Thymus (tissue), 14 donors: ENCODE measurements at places on chromosomes 6 and 20. TPM values are rescaled to one million over a fixed set of nuclear protein-coding genes. Genes with fewer than 3 reads are reported as not detected.

The DDR1 gene
- total RNA-seq = 39.6 TPM

GRCh38 chr6:168158213-168158979 is 79.4 kb upstream of the FRMD1 start:
- no peak for DNase-seq

The LAMP5 gene
- total RNA-seq = 0.99 TPM

GRCh38 chr6:81937296-81937937 is 184.9 kb upstream of the TENT5A start:
- DNase-seq = no peak

The GSTA4 gene
- total RNA-seq = 11.5 TPM

DNA sequence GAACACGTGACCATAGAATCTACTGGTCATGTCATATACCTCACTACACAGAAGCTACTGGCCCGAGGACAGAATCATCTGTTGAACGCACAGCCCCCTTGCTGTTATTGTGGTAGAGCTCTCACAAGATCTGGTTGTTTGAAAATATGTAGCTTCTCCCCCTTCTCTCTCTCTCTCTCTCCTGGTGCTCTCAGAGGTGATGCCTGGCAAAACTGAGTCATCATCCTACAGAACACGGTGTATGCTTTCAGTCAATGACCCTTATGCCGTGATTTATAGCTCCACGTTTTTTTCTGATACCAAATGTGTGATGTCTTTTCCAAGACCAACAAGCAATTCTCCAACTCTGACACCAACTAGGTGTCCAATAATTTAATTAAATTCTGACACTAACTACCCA is 13.0 kb upstream of the RBM24 start:
- no peak for DNase-seq

DNA sequence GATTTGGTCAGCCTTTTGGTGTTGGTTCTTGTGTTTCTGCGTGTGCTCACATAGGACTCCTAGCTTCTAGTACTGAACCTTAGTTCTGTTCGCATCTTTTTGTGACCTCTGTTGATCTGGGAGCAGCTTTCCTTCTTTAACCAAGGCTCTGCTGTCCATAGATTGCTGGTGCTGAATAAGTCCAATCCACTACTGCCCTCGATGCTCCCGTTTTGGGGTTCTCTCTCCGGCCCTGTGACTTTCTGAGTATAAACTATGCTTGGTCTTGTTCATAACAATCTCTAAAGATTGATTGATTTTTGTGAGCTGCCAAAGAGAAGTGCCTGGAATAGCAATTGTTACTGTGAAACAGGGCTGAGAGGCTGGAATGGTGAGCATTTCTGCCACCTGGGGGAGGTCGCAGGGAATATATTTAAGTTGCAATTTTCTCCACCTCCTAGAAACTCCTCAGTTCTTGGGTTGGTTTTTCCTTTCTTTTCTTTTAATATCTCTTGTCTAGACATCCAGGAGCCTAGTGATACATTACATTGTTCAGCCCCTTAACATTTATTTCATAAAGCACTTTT is 422.9 kb upstream of the CHD6 start:
- no peak for DNase-seq

DNA sequence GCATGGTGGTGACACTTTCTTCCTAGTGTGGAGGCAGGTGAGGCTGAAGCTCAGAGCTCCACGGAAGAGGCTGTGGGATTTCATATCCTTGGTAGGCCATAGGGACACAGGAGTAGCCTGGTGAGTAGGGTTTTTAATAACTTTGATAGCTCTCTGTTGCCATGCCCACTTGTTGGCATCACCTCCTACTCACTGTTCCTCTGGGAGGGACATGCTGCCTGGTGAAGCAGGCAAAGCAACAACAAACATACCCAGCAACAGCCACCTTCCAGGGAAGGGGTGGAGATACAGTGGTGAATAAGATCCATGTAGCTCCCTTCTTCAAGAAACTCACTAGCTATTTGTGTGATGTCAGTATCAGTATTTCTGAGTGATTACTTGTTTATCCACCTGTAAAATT is 285.4 kb downstream of the CLIC5 start:
- no peak for DNase-seq

- DNase-seq = no peak
These were observed 1.9 kb downstream of the DDAH2 start for GRCh38 chr6:31727034-31727716.

The RIPOR2 gene
- 48.4 TPM for total RNA-seq

GRCh38 chr6:94254689-94255088 is 835.3 kb upstream of the EPHA7 start:
- DNase-seq = no peak

DNA sequence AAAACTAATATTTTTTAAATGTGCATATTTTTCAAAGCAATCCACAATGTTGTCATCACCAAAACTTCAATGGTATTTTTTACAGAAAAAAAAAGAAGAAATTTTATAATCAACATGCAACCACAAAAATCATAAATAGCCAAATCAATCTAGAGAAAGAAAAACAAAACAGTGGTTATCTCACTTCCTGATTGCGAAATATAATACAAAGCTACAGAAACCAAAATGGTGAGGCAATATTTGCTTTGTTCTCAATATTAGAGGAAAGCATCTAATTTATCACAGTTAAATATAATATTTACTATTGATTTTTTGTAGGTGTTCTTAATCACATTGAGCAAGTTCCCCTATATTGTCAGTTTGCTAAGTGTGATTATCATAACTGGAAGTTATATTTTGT is 720.7 kb upstream of the ADGRB3 start:
- DNase-seq = no peak

The EBF4 gene
- total RNA-seq = 2.9 TPM

- DNase-seq = no peak
These were observed 11.1 kb upstream of the TXNDC5 start for GRCh38 chr6:7921632-7922092.

The KCNQ2 gene
- total RNA-seq = 0.38 TPM

The SMPD2 gene
- total RNA-seq = 14.6 TPM

DNA sequence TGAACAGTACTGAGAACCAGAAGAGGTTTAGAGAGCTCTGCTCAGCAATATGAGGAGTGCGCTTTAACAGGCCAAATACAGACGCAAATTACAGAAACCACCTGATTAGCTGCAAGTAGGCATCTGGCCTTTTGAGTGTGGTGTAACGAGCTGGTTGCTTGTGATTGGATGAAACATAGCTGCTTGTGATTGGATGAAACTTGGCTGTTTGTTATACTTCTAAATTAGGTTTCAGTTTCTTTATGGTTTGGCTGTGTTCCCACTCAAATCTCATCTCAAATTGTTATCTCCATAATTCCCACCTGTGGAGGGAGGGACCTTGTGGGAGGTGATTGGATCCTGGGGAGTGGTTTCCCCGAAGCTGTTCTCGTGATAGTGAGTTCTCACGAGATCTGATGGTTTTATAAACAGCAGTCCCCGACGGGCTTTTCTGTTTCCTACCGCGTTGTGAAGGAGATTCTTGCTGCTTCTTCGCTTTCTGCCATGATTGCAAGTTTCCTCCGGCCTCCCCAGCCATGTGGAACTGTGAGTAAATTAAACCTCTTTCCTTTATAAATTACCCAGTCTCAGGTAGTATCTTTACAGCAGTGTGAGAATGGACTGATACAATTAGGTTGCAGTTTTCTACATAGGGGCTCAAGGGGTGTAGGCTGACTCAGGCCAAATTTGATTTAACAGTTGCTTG is 655.9 kb upstream of the MAN1A1 start:
- no peak for DNase-seq

DNA sequence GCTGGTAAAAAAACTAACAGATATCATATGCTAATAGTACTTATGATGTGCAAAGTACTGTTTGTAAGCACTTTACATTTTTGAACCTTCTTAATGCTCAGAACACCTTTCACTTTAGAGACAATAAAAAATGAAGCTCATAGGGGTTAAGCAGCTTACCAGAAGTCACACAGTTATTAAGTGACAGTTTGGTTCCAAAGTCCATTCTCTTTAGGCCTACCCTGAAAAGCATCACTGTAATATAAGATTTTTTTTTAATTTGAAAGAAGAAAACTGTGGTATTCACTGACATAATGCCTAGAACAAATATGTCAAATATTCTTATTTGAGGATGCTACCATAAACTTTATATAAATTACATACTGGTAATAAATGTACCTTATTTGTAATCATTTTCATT is 127.6 kb upstream of the RUNX2 start:
- DNase-seq = no peak

DNA sequence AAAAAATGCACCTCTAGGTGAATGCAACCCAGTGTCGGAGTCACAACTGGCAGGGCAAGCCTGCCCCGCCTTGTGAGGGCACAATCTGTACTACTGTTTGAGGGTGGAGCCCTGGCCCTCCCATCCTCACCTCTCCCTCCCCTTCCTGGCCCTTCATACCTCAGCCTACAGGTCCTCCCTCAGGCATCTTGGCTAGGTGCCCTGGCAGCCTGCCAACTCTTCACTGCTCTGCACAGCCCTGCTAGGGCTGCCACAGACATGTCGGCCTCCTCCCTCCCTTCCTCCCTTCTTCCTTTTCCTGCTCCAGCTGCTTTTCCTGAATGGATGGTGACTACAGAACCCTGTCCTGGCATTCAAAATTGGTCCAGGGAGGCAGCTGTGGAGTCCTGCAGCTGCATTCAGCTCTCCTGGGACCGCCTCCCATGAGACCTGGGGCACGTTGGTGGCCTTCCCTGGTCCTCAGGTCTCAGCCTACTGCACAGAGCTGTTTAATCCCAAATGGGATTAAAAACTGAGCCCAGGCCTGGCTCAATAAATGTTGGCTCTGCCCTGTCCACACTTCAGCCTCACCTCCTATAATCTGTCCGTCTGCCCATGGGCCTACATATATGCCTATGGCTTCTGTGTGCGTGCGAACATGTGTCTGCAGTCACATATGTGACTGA is 52.7 kb downstream of the CDH22 start:
- DNase-seq = peak; percentile 1

The PPT2 gene
- total RNA-seq = 7.6 TPM

- no peak for DNase-seq
These were observed 266.3 kb downstream of the PTPRT start for GRCh38 chr20:42923348-42923918.

The ZDHHC14 gene
- 3.4 TPM for total RNA-seq

GRCh38 chr6:35557239-35557638 is 44.5 kb upstream of the TULP1 start:
- DNase-seq = no peak

- DNase-seq = no peak
These were observed 8.8 kb upstream of the BTN3A3 start for GRCh38 chr6:26431258-26432172.

DNA sequence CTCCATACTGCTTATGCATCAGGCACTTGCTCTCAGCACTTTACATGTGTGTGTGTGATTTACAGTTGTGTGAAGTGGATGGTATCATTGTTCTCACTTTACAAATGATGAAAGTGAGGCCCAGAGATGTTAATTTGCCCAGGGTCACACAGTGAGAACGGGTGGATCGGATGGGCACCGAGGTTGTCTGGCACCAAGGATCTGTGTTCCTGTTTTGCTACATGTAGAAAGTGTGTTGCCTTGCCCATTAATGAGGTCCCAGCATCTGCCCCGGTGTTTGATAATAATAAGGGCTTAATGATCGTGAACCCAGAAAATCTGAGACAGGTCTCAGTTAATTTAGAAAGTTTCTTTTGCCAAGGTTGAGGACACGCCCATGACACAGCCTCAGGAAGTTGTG is 216.1 kb upstream of the QKI start:
- no peak for DNase-seq

GRCh38 chr6:117947234-117947633 is 40.2 kb downstream of the SLC35F1 start:
- DNase-seq = no peak

DNA sequence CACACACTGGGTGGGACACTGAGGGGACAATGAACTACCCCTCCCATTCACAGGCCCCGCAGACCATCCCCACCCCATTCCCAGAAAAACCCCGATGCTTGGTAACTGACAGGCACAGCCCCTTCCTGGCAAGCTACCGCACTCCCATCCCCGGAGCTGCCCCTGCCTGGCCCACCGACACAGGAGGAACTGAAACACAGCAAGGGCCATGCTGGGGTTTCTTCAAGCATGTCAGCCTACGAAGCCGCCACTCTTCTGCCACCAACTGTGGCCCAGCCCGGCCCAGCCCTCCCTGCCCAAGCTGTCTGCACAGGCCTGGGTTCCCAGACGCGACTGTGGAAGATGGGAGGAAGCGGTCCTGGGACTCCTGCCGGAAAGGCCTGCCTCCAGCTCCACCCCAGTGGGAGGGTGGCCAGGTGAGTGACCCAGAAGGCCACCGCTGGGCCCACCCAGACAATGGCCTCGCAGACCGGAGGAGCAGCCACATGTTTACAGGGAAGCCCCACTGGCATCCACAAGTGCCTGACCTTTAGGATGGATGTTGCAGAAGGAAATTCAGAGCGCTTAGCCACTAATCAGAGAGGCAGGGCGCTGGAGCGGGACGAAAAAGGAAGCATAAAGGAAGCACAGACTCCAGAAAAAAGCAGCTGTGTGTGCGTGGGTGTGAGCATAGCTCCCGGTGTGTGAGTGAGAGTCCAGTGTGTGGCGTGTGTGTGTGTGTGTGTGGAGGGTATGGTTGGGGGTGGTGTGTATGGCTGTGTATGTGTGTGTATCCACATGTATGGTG is 91.6 kb downstream of the PRND start:
- no peak for DNase-seq

- no peak for DNase-seq
These were observed 24.2 kb downstream of the PRDM1 start for GRCh38 chr6:106110164-106110826.

- no peak for DNase-seq
These were observed 39.7 kb downstream of the XRN2 start for GRCh38 chr20:21342656-21343345.
